Glutamatergic neuron (in vitro differentiated cells): ENCODE measurements at places on chromosomes 7 and 10.

- peak; percentile 49 for DNase-seq
Measured at GRCh38 chr7:155230169-155230593, 67.5 kb upstream of the INSIG1 start.

- no peak for DNase-seq
Measured at GRCh38 chr10:131201741-131202515, 109.6 kb downstream of the TCERG1L start.

- DNase-seq, result no peak
Measured at GRCh38 chr7:27083646-27084045, 12.2 kb downstream of the HOXA1 start.

DNA sequence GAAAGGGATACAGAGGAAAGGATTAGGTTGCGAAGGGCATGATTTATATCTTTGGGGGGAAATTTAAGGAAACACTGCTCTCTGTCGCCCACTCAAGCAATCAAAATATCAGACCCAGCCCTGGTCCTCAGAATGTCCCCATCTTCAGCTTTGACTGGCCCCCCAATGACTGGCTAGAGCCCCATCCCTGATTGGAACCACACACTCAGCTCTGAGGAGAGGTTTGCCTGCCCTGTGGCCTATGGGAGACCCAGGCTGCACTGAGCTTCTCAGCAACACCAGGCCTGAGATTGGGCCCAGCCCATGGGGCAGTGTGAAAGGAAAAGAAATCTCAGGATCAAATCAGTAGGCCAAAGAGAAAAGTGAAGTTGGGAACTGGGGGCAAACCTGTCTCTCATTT is 69.5 kb downstream of the ADCYAP1R1 start:
- DNase-seq, result no peak

GRCh38 chr10:114174695-114175188 is 739 bp upstream of the CCDC186 start:
- DNase-seq, result no peak

DNA sequence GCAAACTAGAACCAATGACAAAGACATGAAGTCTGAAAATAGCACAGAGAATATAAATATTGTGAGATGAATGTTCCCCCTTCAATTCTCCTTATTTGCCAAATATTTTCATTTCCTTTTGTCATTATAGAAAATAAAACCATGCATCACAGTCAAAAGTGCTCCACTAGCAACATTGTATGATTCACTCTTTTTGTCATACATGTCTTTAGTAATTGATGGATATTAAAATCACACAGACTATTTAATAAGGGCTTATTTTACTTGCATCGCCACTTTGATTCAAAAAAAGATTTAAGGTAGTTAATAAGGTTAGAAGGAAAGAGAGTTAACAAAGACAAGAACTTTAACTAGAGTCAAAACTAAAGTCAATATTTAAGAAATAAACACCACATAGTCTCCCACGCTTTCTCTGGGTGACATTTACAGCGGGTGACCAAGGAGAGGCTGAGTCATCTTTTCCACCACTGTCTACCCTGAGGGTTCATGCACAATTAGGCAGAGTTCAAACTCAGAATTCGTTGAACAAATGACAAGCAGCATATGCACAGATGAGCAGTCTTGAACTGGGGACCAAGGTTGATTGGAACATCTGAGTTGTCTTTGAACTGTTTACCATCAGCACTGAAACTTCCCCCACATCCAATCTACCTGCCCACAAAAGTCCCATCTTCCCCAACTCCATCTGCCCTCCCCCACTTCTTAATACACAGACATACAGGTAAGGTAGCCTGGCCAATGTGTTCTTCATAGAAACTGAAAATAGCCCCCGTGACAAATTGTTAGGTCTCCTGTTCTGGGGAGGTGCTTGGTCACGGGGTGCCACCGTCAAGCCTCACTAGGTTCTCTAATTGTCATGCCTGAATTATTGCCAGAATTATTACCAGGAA is 42.5 kb downstream of the C7orf25 start:
- no peak for DNase-seq

- DNase-seq, result no peak
Measured at GRCh38 chr7:81234896-81235295, 316.0 kb upstream of the SEMA3C start.

GRCh38 chr7:25436413-25436812 is 208.1 kb upstream of the NPVF start:
- DNase-seq, result no peak

DNA sequence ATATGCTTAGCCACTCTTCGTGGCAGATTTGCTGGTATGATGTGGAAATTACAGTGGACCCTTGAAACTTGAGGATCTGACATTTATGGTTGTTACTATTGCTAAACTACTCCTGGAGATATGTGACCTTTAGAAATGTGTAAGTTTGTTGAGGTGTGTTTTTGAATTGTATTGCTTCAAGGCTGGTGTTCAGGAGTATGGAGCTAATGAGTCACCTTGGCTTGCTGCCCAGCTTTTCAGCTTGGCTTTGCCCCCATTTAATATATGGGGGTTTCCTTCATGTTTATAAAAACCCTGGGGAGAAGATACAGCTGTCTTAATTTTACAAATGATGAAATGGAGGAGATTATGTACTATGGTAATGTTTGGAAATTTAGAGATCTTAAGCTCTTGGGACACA is 11.6 kb downstream of the HBP1 start:
- no peak for DNase-seq

- DNase-seq, result no peak
Measured at GRCh38 chr7:70383066-70383782, 748.7 kb upstream of the GALNT17 start.

GRCh38 chr7:31935124-31936054 is 134.8 kb downstream of the PDE1C start:
- no peak for DNase-seq

DNA sequence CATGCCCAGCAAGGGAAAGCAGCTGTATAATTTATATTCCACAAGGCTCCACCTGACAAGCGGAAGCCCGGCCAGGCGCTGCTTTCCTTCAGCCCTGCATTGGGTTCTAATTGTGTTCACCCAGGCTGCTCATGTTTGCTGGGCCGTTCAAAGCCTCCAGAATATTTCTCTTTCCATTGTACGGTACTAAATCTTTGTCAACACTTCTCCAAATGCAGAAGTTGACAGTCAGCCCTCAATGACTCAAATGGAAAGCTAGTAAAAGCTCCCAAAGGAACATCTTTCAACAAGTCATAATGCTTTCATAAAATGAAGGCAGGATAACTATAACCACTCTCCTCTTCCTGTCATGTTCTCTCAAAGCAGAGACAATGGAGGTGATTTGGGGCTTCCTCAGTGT is 17.8 kb upstream of the CPXM2 start:
- no peak for DNase-seq

- peak; percentile 79 for DNase-seq
Measured at GRCh38 chr10:97319671-97320479, 804 bp downstream of the FRAT1 start.

DNA sequence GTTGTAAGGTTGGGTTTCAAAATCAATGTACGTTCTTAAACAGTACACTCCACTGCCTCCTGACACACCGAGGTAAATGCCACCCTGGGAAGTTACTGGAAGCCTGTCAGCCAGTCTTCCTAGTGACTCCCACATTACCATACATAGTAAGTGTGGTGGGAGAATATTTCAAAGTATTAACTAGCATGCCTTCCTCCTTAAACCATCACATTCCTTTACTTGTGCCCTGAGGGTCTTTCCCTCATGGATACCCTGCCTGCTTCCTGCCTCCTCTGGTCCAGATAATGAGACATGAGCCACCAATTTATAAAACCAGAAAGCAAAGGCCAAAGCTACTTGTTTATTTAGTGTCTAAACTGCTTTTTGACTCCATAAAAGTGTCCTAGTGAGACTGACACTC is 23.3 kb upstream of the SORCS3 start:
- DNase-seq, result no peak

- no peak for DNase-seq
Measured at GRCh38 chr7:151498495-151498894, 21.2 kb downstream of the RHEB start.

- DNase-seq, result no peak
Measured at GRCh38 chr10:129761197-129761972, 202.7 kb downstream of the EBF3 start.

GRCh38 chr10:87696922-87697745 is 37.5 kb downstream of the PAPSS2 start:
- no peak for DNase-seq

DNA sequence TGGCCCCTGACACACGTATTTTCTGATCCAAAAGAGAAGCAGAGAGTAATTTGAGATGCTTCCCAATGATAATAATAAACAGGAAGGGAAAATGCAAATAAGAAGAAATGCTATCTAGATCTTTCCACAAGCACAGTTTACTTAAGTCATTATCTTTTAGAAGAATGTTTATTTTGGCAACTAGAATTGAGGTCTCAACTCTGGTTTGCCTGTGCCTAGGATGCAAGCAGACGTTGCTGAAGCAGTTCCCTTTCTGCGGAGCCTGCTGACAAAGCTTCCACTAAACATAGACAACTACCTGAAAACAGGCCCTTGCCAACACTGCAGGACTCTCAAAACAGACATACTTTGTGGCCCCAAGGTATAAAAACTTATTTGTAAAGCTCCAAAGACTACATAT is 315.8 kb upstream of the POM121L12 start:
- DNase-seq, result no peak

DNA sequence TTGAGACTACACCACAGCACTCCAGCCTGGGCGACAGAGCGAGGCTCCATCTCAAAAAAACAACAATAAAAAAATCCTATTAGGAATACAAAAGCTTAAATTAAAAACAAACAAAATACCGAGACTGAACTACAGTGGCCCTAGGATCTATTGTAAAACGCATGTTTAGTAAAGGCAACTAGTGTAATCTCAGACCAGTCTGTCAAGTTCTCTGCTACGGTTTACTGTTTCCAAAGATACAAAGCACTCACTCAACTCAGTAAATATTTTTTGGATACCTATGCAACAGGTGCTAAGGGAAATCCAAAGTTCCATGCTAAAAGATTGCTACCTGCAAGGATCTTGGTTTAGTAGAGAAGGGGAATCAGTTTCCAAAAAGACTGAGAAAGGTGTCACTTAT is 3.4 kb upstream of the MIOS start:
- DNase-seq, result no peak

- no peak for DNase-seq
Measured at GRCh38 chr7:40232242-40232893, 97.6 kb downstream of the SUGCT start.

- DNase-seq, result no peak
Measured at GRCh38 chr7:86372262-86372661, 271.4 kb upstream of the GRM3 start.

DNA sequence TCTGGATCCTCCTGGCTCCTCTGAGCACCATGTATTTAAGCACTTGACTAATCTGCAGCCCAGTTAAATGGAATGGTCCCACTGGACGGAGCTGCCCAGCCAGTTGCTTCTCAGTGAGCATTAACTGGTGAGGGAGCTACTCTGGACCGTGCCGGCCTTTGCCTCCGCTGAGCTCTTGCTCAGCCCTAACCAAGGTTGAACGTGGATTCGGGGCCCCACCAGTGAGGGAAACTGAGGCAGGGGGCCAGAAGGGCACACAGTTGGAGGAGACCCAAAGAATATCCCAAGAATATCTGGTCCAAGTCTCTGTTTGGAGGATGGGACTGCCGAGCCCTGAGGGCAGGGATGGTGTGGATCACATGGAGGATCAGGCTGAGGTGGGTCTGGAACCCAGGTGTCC is 13.7 kb downstream of the ADCYAP1R1 start:
- no peak for DNase-seq

DNA sequence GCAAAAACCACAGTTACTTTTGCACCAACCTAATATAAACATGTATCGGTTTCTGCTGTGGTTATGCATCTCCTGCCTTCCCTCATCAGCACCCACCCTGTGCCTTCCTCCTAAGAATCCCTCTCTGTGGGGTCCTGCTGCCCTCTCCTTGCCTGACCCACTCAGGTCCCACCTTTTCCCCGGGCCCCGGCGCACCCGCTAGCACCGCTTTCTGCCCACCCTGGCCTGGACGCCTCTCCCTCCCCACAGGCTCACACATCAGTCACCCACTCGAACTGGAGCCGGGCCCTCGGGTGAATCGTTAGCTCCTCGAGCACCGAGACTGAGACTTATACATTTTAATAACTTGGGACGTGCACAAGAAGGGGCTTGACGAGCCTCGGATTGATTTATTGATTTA is 110.5 kb downstream of the ADARB2 start:
- DNase-seq, result no peak

GRCh38 chr10:97136756-97137155 is 49.0 kb downstream of the SLIT1 start:
- DNase-seq, result no peak

DNA sequence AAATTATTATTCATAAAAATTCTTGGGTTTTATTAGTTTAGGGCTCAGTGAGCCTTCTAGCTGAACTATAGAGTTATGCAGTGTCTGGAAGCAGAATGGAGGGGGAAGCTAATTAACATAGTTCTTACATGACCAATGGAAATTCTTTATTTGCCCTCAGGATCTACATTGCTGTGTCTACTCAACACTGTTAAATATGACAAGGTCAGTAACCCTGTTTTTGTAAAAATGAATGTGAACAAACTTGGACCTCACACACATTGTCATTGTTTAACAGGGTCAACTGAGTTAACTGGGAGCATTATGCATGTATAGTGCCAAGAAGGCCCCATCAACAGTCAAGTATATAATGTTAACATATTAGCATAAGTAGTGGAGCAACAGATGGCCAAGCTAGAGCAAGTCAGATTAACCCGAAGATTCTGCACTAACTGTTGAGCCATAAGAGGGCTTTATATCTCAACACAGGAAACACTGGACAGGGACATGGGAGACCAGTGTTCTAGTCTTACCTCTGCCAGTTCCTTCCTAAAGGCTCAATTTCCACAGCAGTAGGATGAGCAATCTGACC is 122.5 kb upstream of the SEM1 start:
- DNase-seq, result no peak

- DNase-seq, result no peak
Measured at GRCh38 chr7:17943006-17943405, 2.7 kb upstream of the SNX13 start.

GRCh38 chr10:88200312-88201032 is 337.0 kb downstream of the PTEN start:
- DNase-seq, result no peak

DNA sequence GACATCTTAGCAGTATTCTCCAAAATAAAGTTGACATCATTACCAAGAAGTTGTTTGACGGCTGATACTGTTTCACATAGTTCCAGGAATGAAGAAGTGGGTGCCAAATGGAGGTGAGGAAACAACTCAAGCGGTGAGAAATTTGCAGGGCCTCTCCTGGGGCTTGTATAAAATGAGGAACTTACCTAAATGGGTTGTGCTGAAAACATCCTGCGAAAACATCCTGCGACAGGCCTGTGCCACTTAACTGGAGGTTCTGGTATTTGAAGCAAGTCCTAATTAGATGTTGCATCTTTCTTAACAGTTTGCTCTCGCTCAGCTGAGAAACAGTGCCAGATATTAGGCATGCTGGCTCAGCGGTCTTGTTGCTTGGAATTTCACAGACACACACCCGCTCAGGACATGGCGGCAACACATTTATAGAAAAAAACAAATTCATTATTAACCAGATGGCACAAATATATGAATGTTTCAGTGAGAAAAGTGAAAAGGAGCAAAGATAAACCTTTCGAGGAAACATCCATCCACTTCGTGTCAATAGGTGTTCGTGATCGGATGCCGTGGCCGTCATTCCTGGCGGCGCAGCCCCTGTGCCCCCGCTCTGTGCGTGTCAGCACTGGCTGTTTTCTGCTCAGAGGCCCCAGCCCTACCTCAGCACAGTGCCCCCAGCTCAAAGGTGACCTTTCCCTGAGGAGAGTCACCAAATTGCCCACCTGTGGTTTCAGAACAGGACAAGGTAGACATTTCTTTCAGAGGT is 48.1 kb downstream of the CDC123 start:
- no peak for DNase-seq

- no peak for DNase-seq
Measured at GRCh38 chr10:24444337-24444736, 235.4 kb downstream of the KIAA1217 start.
